Nasal cavity respiratory epithelium epithelial cell of viscerocranial mucosa (primary cell): ENCODE measurements at places on chromosomes 4 and X. TPM values are rescaled to one million over a fixed set of nuclear protein-coding genes. Genes with fewer than 3 reads are reported as not detected.

Gene AFM
- not detected in 2 replicates for total RNA-seq

Gene SCD5
- total RNA-seq = 7.5 and 47.6 TPM in 2 replicates

Gene MAP3K15
- total RNA-seq = not detected in 2 replicates

Gene LONRF3
- 0.34 and 1.7 TPM in 2 replicates for total RNA-seq

Gene RNF128
- 12.3 and 52.8 TPM in 2 replicates for total RNA-seq

Gene ENPEP
- total RNA-seq = 0.34 TPM in 1 of 2 replicates, not detected in the other

Gene GPR173
- total RNA-seq = under 0.01 and 0.07 TPM in 2 replicates

Gene GAGE12E
- total RNA-seq = not detected in 2 replicates

Gene EDA2R
- 5.1 and 5.5 TPM in 2 replicates for total RNA-seq

Gene PDGFRA
- 0.36 TPM in 1 of 2 replicates, not detected in the other for total RNA-seq

Gene DMD
- 5.5 and 14.7 TPM in 2 replicates for total RNA-seq

Gene CFI
- 2.5 TPM in 1 of 2 replicates, not detected in the other for total RNA-seq

Gene LNX1
- 2.1 and 5.1 TPM in 2 replicates for total RNA-seq

Gene ASB5
- 0.07 TPM in 1 of 2 replicates, not detected in the other for total RNA-seq

Gene SLC6A14
- total RNA-seq = 9.5 and 19.8 TPM in 2 replicates

Gene ZNF518B
- 41.0 and 55.2 TPM in 2 replicates for total RNA-seq

Gene UGT2A3
- total RNA-seq = not detected in 2 replicates

Gene FGF2
- total RNA-seq = 6.8 and 19.1 TPM in 2 replicates

Gene LDB2
- total RNA-seq = not detected in 2 replicates

Gene PHEX
- 1.7 and 3.4 TPM in 2 replicates for total RNA-seq

Gene MEPE
- total RNA-seq = not detected in 2 replicates

Gene RBMXL3
- not detected in 2 replicates for total RNA-seq

Gene SHROOM4
- total RNA-seq = 0.34 and 2.8 TPM in 2 replicates

Gene MAD2L1
- 1.2 and 2.4 TPM in 2 replicates for total RNA-seq
